Brain microvascular endothelial cell (primary cell): ENCODE measurements at places on chromosomes 5 and 9.
A peak's percentile ranks its signal among the peaks of the same experiment; 100 is the strongest.

- DNase-seq: peak; percentile 35
Observed at GRCh38 chr5:142888469-142889085, 118.4 kb downstream of the ARHGAP26 start.

DNA sequence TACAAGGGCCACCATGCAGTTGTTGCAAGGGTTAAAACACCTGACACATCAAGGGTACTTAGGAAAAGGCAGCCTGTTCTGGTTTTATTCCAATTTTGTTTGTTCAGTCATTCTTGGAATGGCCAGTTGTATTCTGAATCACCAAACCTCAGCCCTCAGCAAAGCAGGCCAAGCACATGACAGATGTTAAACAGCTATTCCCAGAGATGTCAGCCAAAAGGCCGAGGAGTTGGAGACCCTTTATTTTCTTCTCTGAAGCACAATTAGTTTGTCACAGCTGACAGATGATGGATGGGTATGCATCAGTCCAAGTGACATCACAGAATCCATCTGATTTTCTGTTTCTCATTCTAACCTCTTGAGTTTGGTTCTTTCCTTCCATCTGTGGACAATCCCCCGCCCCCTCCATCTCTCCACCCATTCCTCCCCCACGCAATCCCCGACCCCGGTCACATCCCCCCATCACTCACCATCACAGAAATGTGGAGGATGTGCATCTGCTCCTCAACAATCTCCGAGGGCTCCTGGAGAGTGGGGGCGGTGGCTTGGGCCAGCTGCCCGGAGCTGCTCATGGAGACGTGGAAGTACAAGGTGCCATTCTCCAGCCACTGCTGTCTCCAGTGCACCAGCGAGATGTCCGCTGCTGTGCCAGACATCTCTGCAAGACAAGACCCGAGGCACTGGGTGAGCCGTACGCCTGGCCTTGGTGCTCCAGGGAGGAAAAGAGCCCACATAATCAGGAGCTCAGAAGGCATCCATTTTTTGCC lies 123.8 kb downstream of the ASTN2 start:
- no peak for DNase-seq

DNA sequence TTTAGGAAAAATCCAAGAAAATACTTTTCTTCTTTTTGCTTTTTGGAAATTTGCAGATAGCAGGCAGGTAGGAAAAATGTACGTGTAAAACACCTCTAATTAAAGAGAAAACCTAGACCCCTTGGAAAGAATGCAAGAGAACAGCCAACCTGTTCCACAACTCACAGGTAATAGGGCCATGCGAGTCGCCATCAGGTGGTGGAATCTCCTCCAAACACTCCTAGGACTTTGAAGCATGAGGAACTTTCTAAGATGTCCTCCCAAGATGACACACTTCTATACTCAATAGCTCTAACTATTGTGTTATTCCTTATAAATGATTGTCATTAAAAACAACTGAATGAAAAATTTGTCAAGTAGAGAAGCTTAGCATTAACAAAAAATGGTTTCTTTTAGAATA lies 174.0 kb downstream of the TMC1 start:
- DNase-seq: no peak

DNA sequence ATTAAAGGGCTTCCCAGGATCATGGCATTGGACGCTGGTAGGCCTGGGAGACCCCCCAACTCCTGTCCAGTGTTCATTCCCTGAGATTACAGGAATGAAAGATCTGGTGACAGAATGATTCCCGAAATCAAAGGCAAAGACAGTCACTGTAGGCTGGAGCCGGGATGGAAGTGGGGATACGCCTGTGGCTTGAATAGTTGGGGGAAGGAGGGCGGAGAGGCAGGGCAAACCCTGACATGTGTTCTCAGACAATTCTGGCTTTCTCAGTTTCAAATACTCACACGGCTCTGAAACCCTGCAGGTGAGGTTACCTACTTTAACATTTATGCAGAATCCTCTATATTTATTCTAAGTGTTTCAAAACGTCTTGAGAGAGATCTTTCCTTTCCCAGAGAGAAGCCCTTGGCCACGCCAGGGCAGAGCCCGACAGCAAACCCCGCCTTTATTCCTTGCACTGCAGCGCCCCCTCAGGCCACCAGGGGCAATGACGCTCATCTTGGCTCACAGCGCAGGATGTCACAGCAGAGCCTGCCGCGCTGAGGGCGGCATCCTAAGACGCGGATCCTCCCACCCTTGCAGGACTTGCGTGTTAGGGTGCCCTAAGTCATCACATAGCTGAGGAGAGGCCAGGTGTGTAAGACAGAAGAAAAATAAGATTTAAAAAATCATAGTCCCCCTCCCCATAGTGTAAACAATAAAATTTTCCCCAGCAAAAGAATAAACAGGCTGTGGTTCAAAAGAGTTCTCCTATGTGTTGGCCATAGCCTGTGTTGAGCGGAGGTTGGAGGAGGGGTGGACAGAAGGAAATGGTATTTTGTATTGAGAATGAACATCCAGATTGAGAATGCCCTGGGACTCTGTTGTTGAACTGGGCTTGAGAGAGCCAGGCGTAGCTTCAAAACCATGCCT lies 284.5 kb downstream of the NTRK2 start:
- peak; percentile 34 for DNase-seq

DNA sequence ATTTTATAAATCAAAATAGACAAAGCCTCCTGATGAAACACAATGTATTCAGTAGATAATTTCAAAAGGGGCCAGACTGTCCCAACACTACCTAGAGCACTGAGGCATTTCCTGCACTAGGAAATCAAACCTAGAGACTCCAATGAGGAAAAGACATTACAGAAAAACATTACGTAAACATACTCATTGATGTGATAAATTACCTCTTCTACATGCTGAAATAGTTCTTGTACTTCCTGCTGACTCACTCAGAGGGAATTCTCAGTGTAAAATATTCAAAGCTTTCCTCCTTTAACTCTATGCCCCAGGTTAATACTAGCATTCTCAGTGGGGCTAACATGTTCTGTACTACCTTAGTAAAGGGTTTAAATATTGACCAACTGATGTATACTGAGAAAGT lies 178.0 kb downstream of the ESM1 start:
- peak; percentile 25 for DNase-seq

DNA sequence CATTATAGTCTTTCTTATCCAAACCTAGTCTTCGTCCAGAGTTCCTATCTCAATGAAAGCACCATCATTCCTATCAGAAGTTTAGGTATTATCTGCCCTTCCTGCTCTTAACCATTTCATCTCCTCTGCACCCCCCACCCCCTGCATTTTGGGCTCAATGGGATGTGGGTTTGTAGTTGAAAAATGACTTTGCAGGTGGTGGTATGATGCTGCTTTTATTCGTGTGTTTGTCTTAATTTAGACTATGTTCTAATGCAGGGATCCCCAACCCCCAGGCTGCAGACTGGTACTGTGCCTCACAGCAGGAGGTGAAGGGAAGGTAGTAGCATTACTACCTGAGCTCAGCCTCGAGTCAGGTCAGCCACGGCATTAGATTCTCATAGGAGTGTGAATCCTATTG lies 49.4 kb upstream of the ZNF608 start:
- no peak for DNase-seq

- no peak for DNase-seq
Observed at GRCh38 chr5:56414066-56414465, 180.9 kb upstream of the ANKRD55 start.

DNA sequence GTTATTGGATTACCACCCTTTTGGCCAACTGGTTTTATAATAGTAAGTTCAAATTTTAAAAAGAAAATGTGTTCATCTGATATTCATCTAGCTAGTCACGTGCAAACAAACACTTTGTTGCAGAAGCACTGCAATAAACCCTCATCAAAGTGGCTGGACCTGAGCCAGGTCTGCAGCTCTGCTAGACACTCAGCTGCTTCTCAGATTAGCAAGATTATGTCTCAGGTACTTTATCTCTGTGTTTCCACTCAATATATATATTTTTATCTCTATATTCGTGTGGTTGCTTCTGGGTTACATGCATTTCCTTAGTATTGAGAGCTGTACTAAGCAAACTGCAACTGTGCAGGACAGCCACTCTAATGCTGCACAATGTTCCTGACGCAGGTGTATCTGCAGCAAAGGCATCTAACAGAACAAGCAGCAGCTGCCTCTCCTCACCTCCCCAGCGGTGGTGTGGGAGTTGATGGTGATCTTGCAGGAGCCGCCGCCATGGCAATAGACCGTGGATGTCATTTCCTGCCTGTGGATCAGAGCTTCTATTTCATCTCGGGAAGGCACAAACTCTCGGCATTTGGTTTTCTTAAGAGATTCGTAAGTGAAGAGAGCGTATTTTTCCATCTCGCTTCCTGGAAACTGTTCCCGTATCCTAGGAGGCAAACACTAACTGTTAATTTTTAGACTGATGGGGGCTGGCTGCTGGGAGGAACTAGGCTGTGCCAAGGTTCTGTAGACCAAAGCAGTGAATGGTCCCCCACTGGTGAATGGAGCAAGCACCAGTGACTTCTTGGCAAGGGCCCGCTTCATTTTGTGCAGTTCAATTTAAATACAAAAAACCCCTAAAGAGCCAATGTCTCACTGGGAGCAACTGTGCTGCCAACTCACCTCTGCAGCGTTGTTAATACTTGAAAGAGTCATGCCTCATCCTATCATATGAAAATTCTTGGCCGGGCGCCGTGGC lies 56.7 kb upstream of the RETREG1 start:
- no peak for DNase-seq

DNA sequence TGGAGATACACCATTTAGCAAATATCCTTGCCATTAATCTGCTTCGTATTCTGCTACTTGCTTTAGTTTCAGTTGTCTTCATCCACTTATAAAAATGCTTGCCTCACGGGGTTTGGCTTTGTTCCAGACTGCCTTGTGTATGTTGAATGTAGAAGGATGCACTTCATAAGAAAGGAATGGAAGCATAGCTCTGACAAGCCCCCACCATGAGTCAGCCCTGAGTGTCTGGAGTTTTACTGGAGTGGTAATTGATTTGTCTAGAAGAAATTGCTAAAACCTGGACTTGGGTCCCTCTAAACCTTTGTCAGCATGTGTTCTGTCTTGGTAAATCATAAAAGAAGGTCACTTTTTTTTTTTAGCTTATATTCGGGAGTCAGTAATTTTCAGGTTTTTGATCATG lies 4.6 kb downstream of the TEX48 start:
- DNase-seq: peak; percentile 100

GRCh38 chr9:113616116-113616515 lies 152.6 kb downstream of the RGS3 start:
- DNase-seq: no peak

DNA sequence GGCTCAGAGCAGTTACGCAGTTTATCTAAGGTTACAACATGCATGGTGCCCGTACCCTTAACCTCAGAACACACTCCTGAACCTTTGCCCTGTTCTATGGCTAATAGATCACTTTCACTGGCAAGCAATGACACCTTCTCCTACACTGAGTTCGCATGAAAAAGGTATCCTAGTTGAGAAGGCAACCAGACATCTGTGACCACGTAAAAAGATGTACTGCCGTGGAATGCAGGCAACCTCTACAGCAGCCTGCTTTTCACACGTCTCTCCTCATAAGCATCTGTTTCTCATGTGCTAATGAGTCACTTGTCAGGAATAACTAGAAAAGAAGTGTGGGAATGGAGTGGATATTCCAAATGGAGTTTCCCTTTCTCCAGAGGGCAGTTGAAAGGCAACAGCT lies 71.4 kb downstream of the FBXO38 start:
- no peak for DNase-seq

DNA sequence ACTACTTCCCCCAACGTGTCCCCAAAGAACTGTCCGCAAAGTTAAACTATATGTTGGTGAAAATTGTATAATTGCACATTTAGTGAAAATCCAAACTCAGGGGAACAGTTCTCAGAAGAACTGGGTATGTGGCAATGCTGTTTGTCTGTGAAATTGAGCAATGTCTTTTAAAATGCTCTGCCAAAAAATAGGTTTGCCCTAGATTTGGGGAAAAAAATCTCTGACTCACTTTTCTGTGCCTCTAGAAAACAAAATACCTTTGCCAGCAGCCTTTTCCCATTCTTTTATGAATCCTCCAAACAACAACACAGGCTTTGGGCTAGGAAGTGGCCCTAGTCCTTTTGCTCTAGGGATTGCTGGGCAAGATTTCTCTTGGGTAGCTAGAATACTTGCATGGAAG lies 37.4 kb upstream of the ZNF608 start:
- no peak for DNase-seq

- no peak for DNase-seq
Observed at GRCh38 chr5:157343842-157344790, 78.2 kb downstream of the CYFIP2 start.

DNA sequence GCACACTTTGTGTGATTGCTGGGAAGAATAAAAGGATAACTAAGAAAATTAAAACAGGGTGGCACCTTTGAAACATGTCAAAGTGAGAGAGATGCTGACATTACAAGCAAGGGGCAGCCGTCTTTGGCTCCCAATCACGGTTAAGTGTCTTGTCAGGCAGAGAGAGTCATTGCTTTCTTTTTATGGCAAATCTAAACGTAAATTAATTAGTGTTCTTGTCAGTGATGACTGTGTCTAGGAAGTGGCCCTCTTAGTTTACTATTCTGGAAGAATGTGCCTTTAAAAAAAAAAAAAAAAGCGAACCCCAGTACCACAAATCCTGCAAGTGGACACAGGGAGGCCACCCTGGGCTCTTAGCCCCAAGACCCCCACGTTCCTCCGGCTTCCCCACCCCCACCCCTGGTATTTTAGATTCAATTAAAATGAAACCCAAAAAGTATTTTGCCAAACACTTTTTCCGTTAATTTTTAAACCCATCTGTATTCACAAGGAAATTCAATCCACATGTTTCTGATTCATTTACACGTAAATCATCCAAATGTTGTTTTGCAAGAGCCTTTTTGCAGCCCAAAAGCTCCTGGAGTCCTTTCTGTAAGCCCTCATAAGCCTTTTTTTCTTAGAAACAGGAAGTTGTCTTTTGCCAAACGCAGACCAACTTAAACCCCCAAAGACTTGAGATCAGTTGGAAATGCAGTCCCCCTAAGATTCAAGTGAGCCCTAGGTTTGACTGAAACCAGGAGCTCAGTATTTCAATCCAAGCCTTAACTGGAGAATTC lies 399.3 kb downstream of the EBF1 start:
- no peak for DNase-seq
